NCI-H1436 treated with DMSO at 0.1 percent for 48 hours (cell line): ENCODE measurements at places on chromosomes 3 and 15.

DNA sequence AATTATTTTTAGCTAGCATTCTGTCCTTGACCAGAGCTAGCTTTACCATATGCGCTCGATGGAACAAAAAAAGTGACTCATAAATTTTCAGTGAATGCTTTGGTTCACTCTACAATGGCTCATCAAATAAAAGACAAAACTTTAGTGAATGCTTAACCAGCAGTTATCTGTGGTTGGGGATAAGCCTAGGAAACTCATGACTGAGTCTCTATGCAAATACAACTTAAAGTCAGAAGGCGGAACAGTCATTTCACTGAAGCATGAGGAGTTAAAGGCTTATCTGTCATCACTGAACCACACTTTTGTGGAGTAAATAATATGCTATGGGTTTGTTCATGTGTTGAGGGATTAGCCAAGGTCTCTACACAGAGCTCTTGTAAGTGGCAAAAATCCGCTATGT lies 308.4 kb downstream of the SQOR start:
- no peak for DNase-seq

DNA sequence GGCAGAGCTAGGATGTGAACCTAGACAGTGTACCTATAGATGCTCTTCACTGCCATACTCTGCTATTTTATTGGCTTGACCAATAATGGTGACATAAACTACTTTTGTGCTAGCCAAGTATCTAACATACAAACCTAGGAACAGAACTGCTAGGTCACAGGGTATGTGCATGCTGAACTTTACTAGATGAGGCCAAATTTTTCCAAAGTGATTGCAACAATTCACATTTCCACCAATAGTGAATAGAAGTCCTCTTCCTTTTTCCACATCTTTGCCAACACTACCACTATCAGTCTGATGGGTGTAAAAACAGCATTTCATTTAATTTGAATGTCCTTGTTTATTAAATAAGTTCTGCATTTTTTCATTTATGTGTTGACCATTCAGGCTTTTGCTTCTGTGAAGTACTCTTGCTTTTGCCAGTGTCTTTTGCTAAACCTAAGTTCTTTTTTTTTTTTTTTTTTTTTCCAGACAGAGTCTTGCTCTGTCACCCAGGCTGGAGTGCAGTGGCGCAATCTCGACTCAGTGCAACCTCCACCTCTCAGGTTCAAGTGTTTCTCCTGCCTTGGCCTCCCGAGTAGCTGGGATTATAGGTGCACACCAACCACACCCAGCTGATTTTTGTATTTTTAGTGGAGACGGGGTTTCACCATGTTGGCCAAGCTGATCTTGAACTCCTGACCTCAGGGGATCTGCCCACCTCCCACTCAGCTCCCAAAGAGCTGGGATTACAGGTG lies 54.1 kb downstream of the DCAF1 start:
- DNase-seq: no peak

DNA sequence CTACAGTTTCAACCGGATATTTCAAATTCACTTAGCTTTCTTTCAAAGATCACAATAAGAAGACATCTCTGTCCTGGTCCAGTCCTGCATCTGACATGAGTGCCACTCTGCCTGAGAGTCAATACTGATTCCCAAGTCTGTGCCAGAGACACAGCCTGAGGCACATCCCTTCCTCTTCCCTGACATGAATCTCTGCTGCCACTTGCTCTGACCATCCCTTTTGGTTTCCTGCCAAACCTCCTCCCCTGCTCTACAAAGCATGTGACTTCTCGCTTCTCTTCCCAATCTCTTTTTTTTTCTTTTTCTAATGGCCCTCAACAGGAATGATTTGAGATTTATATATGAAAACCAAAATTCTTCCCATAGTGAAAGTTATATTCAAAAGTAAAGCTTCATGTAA lies 117.9 kb downstream of the MECOM start:
- DNase-seq: no peak

GRCh38 chr15:63495780-63496488 lies 8.5 kb upstream of the USP3 start:
- no peak for DNase-seq

GRCh38 chr15:74792227-74793016 lies 10.5 kb downstream of the CSK start:
- no peak for DNase-seq
